ENCODE measurements at places on chromosomes 2 and 18. TPM values are rescaled to one million over a fixed set of nuclear protein-coding genes. Genes with fewer than 3 reads are reported as not detected.

Gene TTC32
- total RNA-seq: 12.5 TPM

Gene KHK
- not detected for total RNA-seq

Gene ABCG8
- total RNA-seq: not detected

Gene WIPF1
- 0.29 TPM for total RNA-seq

Gene MOCOS
- total RNA-seq: 7.5 TPM

Gene ACMSD
- not detected for total RNA-seq

Gene TACR1
- not detected for total RNA-seq

Gene NR4A2
- total RNA-seq: 0.50 TPM
